ENCODE measurements at places on chromosomes 2 and 18. TPM values are rescaled to one million over a fixed set of nuclear protein-coding genes. Genes with fewer than 3 reads are reported as not detected.

DNA sequence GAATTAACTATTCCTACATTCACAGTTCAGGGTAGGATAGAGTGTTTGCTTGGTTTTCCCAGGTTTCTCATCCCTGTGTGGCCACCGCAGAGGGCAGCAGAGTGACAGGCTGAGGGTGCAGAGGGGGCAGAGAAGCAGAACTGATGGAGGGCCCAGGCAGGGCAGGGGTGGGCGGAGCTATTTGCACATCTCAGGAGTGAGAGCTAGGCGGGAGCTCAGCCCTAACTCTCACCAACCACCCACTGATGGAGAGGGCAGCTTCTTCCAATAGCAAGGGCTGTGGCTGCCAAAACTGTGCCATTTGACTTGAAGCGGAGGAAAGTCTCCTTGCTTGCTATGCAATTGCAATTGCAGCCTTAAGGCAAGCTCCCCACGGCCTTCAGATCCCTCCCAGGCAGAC is 12.0 kb upstream of the DARS1 start:
- no peak for DNase-seq

DNA sequence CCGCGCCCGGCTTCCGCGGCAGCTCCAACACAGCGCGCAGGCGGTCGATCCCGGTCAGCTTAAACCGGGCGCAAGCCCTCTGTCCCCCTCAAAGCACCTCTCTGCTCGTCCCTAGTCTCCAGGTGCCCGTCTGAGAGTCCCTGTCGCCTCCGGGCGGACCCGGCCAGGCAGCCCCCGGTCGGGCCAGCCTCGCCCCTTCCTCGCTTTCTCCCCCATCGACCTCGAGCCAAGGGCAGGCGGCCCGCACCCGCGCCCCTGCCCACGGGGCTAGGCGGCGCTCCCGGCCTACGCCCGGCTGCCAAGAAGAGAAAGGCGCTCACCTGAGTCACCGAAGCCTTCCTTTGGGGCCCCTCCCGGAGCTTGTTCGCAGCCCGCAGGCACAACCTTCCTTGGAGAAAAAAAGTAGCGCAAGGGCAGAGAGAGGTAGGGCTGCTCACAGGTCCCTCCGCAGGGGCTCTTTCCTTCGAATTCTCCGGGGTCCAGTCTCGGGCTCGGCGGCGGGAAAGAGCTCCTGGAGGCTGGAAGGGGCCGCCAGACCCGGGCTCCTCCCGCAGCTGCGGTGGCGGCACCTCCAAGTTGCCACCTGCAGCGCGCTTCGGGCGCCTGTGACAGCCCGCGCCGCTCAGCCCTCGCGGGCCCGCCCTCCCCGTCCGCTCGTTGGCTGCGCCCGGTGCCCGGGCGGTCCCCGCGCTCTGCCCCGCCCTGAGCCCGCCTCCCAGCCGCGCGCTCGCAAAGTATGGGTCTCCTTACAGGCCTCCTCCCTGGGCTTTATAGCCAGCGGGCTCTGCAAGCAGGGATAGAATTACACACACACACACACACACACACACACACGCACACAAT is 86.5 kb upstream of the EPB41L3 start:
- peak; percentile 82 for DNase-seq

DNA sequence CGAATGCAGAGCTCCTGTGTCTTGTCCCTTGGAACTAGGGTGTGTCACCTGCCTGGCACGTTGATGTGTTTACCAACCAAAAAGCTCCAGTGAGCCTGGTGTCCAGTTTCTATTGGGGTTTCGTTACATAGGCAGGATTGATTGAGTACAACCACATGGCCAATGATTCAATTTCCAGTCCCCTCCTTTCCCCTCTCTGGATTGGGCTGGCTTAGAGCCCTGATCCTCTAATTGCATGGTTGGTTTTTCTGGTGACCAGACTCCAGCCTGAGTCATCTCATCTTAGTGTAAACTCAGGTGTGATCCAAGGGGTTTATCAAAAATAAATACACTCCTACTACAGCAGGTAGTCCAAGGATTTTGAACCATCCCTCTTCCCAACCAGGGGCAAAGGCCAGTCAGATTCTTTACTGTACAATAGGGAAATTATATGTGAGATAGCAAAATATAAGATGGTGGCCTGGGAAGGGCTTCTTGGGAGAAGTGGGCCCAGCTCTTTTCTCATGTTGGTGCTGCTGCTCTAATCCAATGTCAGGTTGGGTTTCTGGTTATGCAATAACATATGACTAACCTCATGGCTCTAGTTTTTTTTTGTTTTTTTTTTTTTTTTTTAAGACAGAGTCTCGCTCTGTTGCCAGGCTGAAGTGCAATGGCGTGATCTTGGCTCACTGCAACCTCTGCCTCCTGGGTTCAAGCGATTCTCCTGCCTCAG is 64.7 kb upstream of the MGAT5 start:
- no peak for DNase-seq

- DNase-seq = no peak
Measured at GRCh38 chr2:230910546-230911177, 14.4 kb downstream of the GPR55 start.

PIGN gene
- total RNA-seq = 19.4 TPM

DNA sequence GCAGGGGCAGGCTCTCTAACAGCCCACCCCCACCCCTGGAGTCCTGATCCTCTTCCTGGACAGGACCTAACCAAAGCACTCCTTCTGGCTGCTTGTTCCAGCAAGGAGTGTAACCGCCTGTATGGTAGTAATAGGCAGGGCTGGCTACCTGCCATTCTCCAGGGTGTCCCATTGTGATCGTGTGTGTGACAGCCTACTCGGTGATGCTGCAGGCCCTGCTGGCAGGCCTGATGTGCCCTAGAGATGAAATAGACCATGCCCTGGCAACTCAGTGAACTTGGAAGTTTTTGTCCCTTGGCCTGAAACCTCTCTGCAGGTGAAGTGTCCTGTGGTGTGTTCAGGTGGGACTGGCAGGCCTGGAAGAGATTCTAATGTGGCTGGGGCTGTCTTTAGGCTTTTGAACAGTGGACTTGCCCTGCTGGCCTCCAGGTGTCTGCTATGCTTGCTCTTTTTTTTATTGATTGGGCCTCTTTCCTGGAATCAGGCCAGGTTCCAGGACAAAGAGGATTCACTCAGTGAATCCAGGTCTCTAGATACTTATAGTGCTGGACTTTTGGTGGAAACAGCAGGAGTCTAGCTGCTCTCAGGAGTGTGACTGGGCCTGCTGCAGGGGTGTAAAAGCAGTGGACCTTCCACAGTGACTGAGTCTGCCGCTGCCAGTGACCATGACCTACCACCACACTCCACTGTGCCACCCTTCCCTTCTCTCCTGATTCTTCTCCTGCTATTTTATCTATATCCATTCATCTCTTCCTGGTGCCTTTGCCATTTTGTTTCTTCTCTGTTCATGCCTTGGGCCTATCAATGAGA is 132.1 kb downstream of the CTIF start:
- DNase-seq = no peak

Data from left cardiac atrium (tissue), 4 donors.